ENCODE measurements at places on chromosomes 2 and 18. TPM values are rescaled to one million over a fixed set of nuclear protein-coding genes. Genes with fewer than 3 reads are reported as not detected.

DNA sequence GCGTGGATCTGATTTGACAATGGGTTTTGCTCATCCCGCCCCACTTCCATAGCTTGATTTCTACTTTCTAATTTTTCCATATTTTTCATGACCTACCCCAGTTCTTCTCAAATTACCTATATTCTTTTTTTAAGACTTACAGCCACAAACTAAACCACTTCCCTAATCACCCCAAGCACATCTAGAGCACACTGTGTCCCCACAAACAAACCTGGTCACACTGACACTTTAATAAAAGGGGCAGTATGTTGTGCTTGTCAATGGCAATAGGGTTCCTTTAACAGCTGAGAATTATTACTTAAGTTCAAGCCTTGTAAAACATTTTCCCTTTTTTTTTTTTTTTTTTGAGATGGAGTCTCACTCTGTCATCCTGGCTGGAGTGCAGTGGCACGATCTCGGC, 47.1 kb downstream of the MREG start:
- no peaks in the 10 kb centered on the region for H3K27me3 ChIP-seq
- no peak for DNase-seq
- no peak overlapping the region for H3K27ac ChIP-seq
- H3K4me3 ChIP-seq: no peak overlapping the region
- no peaks in the 10 kb centered on the region for H3K36me3 ChIP-seq

DNA sequence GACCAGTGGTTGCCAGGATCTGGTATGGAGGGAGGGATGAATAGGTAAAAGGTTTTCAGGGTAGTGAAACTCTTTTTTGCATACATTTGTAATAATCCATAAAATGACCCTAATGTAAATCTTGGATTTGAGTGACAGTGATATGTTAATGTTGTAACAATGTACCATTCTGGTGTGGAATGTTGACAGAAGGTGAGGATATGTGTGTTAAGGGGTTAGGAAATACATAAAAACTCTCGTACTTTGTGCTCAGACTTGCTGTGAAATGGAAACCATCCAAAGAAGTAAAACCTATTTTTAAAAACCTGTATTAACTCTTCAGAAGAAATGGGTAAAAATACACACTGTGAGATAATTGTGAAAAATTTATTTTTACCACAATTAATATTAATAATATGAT, 66.2 kb downstream of the SYT4 start:
- H3K27ac ChIP-seq: no peak overlapping the region
- H3K27me3 ChIP-seq: no peaks in the 10 kb centered on the region
- no peak overlapping the region for H3K4me3 ChIP-seq
- no peak for DNase-seq

- no peak overlapping the region for H3K27ac ChIP-seq
- no peak overlapping the region for H3K4me3 ChIP-seq
- no peak for DNase-seq
- no peaks in the 10 kb centered on the region for H3K27me3 ChIP-seq
- no peaks in the 10 kb centered on the region for H3K36me3 ChIP-seq
These were observed 86.3 kb downstream of the ZFP36L2 start for GRCh38 chr2:43139996-43140621.

GRCh38 chr2:238152771-238153688, 5.7 kb upstream of the ERFE start:
- H3K36me3 ChIP-seq: no peaks in the 10 kb centered on the region
- no peaks in the 10 kb centered on the region for H3K27me3 ChIP-seq
- H3K4me1 ChIP-seq: no peaks in the 10 kb centered on the region

- DNase-seq: no peak
- no peaks in the 10 kb centered on the region for H3K27me3 ChIP-seq
- no peak overlapping the region for H3K27ac ChIP-seq
- no peaks in the 10 kb centered on the region for H3K36me3 ChIP-seq
These were observed 138.6 kb downstream of the DNER start for GRCh38 chr2:229575569-229576315.

DNA sequence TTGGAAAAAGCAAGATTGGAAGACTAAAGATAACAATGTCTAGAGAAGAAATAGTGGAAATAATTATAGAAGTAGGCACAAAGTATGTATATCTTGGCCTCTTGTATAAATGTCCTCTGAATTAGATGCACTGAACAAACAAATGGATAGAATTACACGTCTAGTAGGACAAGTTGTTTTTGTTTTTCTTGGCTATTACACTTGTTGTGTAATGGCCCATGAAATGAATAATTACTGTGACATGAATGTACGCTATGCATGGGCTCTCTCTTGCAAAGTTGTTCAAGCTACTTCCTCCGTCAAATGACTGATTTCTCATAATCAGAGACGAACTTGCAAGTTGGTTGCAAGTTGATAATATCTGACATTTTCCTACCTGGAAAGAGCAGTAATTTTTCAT, 126.2 kb downstream of the PDE1A start:
- H3K4me1 ChIP-seq: no peaks in the 10 kb centered on the region
- H3K36me3 ChIP-seq: no peaks in the 10 kb centered on the region
- no peak overlapping the region for H3K4me3 ChIP-seq
- no peak for DNase-seq
- H3K27me3 ChIP-seq: no peaks in the 10 kb centered on the region

DNA sequence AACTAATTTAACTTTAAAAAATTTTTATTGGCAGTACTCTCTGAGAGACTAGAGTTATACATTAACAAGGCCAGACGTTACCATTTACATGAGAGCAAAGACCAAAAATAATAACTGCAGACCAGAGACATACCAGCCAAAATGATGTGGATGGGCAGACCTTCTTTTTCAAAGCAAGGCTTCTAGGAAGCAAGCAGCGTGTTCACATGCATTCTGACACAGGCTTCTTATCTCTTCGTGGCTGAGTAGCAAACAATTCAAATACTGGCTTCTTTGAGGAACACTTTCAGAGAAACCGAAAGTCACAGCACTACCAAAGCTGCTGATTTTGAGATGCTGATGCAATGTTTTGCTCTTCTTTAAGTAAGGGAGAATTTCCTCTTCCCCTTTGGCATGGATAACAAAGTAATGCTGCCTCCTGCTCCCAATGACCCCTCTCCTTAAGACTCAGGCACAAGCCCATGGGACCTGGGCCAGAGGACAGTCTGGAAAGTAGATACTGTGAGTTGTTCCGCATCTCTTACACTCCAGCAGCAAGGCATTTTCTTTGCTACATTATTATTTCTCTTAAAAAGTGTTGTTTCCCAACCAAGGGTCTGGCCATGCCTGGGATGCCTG, 181.9 kb downstream of the MREG start:
- no peaks in the 10 kb centered on the region for H3K36me3 ChIP-seq
- no peak overlapping the region for H3K4me3 ChIP-seq
- H3K27ac ChIP-seq: no peak overlapping the region
- no peaks in the 10 kb centered on the region for H3K27me3 ChIP-seq

GRCh38 chr2:9543557-9543956, 12.1 kb downstream of the ADAM17 start:
- no peak for DNase-seq
- H3K36me3 ChIP-seq: no peaks in the 10 kb centered on the region
- no peaks in the 10 kb centered on the region for H3K27me3 ChIP-seq
- H3K4me3 ChIP-seq: no peak overlapping the region
- H3K27ac ChIP-seq: no peak overlapping the region
- H3K4me1 ChIP-seq: peaks cover 15% of the 10 kb centered on the region

DNA sequence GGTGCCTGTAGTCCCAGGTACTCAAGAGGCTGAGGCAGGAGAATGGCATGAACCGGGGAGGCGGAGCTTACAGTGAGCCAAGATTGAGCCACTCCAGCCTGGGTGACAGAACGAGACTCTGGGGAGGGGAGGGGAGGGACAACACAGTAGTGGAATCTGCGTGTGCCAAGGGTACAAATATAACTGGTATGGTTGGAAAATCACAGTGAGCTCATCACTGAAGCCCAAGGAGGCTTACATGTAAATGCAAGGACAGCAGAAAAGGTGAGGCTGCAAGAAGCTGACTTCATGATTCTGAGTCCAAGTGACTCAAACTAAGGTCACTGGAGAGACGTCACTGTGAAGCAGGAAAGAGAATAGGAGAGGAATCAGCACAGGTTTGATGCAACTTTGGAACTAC, 9.2 kb downstream of the SEPTIN10 start:
- DNase-seq: peak; percentile 94
- H3K4me3 ChIP-seq: no peak overlapping the region
- H3K27me3 ChIP-seq: no peaks in the 10 kb centered on the region
- no peaks in the 10 kb centered on the region for H3K36me3 ChIP-seq
- peaks cover 49% of the 10 kb centered on the region for H3K4me1 ChIP-seq

DNA sequence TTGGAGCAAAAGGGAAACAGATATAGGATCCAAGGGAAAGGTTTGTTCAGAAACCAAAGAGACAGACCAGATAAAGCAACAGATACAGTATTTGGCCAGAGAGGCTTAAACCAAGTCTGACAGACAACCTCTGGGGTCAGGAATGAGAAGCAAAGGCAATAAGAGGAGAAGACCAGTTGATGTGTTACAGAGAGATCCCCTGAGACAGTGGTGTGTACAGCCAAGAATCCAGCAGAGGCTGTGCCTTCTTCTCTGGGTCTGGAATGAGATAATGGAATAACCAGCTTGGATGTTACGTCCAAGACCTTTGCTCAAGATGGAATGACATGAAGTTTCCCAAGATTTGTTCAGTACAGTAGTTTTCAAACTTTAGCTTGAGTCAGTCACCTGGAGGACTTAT, 61.1 kb downstream of the MDH1 start:
- H3K27ac ChIP-seq: no peak overlapping the region

DNA sequence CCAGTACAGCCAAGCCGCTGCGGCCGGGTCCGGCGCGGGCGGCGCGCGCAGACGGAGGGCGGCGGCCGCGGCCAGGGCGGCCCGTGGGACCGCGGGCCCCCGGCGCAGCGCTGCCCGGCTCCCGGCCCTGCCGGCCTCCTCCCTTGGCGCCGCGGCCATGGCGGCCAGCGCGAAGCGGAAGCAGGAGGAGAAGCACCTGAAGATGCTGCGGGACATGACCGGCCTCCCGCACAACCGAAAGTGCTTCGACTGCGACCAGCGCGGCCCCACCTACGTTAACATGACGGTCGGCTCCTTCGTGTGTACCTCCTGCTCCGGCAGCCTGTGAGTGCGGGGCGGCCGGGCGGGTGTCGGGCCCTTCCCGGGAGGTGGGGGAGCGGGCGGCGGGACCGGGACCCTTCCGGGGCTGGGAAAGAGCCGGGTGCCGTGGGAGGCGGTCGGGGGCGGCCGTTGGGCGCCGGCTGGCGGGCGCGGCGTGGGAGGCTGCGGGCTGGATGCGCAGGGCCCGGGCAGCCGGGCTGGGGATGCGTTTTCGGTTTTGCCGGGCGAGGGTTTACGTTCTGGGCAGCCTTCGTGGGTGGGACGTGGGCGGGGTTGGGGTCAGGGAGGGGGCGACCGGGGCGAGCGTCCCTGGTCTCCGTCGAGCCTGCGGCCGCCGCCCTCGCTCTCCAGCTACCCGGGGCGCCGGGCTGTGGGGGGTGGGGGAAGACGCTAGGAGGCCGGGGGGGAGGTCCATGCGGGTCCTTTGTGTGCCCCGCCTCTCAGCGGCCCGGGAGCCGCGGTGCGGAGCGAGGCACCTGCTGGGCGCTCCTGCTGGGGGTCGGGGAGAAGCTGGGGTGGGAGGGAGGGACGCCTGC, 537 bp downstream of the AGFG1 start:
- no peaks in the 10 kb centered on the region for H3K36me3 ChIP-seq
- peak overlapping the region; percentile 81 for H3K4me3 ChIP-seq
- H3K27me3 ChIP-seq: no peaks in the 10 kb centered on the region

GRCh38 chr2:150911766-150912280, 349.8 kb downstream of the RBM43 start:
- no peaks in the 10 kb centered on the region for H3K36me3 ChIP-seq
- no peaks in the 10 kb centered on the region for H3K27me3 ChIP-seq
- DNase-seq: no peak
- no peak overlapping the region for H3K27ac ChIP-seq
- H3K4me1 ChIP-seq: peaks cover 13% of the 10 kb centered on the region

GRCh38 chr2:9336576-9337314, 86.6 kb downstream of the ITGB1BP1 start:
- H3K27me3 ChIP-seq: no peaks in the 10 kb centered on the region
- peaks cover 12% of the 10 kb centered on the region for H3K4me1 ChIP-seq
- DNase-seq: no peak
- H3K36me3 ChIP-seq: peaks cover 54% of the 10 kb centered on the region
- H3K27ac ChIP-seq: peak overlapping the region; percentile 1

DNA sequence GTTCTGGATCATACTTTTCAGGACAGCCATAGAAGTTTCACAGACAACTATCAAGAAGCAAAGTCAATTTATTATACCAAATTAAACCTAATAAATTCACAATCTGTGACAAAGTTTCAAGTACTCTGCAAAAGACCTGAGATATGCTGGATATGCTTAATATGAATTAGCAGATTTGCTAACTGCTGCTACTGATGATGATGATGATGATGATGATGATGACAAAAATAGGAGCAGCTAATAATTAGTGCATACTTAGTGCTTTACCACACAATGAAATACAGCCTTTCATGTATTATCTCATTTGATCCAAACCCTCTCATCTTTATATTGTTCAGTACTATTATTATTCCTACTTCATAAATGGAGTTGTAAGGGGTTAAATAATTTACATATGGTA, 215.7 kb upstream of the CYP26B1 start:
- no peaks in the 10 kb centered on the region for H3K27me3 ChIP-seq
- H3K4me3 ChIP-seq: no peak overlapping the region

- no peak overlapping the region for H3K4me3 ChIP-seq
- no peak for DNase-seq
- no peaks in the 10 kb centered on the region for H3K4me1 ChIP-seq
- no peaks in the 10 kb centered on the region for H3K36me3 ChIP-seq
These were observed 20.3 kb downstream of the KCNG2 start for GRCh38 chr18:79818036-79818435.

- peak overlapping the region; percentile 59 for H3K4me3 ChIP-seq
- H3K27me3 ChIP-seq: no peaks in the 10 kb centered on the region
- H3K27ac ChIP-seq: peak overlapping the region; percentile 88
- H3K4me1 ChIP-seq: peaks cover 30% of the 10 kb centered on the region
- no peak for DNase-seq
- no peaks in the 10 kb centered on the region for H3K36me3 ChIP-seq
These were observed 674 bp downstream of the PTPN4 start for GRCh38 chr2:119760237-119760955.

- no peaks in the 10 kb centered on the region for H3K4me1 ChIP-seq
- H3K27ac ChIP-seq: no peak overlapping the region
- peaks cover 12% of the 10 kb centered on the region for H3K36me3 ChIP-seq
- no peaks in the 10 kb centered on the region for H3K27me3 ChIP-seq
These were observed 135.9 kb downstream of the NCK2 start for GRCh38 chr2:105880637-105881036.

DNA sequence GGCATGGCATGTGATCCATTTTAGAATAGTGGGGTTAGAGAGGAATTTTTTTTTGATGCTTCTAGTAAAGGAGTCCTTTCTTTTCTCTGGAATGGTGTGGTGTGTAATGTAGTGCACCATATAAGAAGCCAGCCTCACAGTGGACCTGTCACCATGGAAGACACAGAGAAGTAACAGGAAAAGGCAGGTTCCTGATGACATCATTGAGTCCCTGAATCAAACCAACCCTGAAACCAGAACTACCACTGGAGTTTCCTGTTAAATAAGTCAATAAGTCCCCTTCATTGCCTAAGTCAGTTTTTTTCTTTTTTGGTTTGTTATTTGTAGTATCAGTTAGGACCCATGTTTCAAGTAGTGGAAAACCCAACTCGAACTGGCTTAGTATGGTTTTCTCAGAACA, 11.9 kb downstream of the ADCYAP1 start:
- no peak for DNase-seq
- H3K27me3 ChIP-seq: peaks cover 3% of the 10 kb centered on the region
- no peak overlapping the region for H3K4me3 ChIP-seq
- no peaks in the 10 kb centered on the region for H3K4me1 ChIP-seq
- no peaks in the 10 kb centered on the region for H3K36me3 ChIP-seq

Gene IHH
- polyA plus RNA-seq: not detected

Gene GAREM1
- polyA plus RNA-seq: 3.8 TPM

Gene CLIP4
- 51.3 TPM for polyA plus RNA-seq

Gene DRC1
- polyA plus RNA-seq: not detected

Gene PREB
- 50.9 TPM for polyA plus RNA-seq

Gene C2orf42
- 9.3 TPM for polyA plus RNA-seq

Gene UGT1A9
- polyA plus RNA-seq: not detected

Gene DCDC2C
- polyA plus RNA-seq: not detected

Gene AGXT
- polyA plus RNA-seq: not detected

Gene ECEL1
- polyA plus RNA-seq: not detected
